ENCODE measurements at places on chromosomes 16 and 17. TPM values are rescaled to one million over a fixed set of nuclear protein-coding genes. Genes with fewer than 3 reads are reported as not detected.

Gene YPEL3
- 15.1 TPM for total RNA-seq

Gene SOCS1
- total RNA-seq: 161 TPM

Gene KIAA0513
- total RNA-seq: 12.9 TPM

Gene TPSG1
- total RNA-seq: not detected

Gene KRT28
- total RNA-seq: not detected

Gene SLFN13
- total RNA-seq: 32.2 TPM

Gene CHP2
- not detected for total RNA-seq

- no peak for DNase-seq
These were observed 285.7 kb upstream of the FOXF1 start for GRCh38 chr16:86224629-86225028.

GRCh38 chr17:68544111-68544915, 32.1 kb downstream of the PRKAR1A start:
- DNase-seq: no peak

DNA sequence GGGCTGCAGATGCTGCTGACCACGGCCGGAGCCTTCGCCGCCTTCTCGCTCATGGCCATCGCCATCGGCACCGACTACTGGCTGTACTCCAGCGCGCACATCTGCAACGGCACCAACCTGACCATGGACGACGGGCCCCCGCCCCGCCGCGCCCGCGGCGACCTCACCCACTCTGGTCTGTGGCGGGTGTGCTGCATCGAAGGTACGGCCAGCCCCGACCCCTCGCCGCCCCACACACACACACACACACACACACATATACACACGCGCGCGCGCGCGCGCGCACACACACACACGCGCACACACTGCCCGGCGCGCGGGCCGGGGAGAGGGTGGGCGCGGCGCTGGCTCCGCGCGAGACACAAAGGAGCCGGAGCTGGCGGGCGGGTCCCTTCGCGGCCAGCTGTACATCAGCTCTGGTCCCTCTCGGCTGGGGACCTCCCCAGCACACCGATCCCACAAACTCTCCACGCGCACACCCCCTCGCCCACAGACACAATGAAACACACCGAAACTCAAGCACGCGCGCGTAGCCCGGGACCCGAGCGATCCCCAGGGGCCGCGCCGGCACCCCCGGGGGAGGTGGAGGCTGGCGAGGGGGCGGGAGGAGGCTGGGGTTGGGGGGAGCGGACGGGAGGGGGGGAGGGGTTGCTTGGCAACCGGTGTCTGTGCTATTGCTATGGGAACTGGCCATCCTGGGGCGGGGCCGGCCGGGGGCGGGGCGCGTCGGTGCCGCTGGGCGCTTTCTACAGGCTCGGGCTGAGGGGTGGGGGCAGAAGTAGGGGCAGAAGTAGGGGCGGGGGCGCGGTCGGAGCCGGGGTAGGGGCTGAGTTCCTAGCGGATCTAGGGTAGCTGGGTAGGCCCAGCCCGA, 658 bp downstream of the CACNG4 start:
- no peak for DNase-seq

DNA sequence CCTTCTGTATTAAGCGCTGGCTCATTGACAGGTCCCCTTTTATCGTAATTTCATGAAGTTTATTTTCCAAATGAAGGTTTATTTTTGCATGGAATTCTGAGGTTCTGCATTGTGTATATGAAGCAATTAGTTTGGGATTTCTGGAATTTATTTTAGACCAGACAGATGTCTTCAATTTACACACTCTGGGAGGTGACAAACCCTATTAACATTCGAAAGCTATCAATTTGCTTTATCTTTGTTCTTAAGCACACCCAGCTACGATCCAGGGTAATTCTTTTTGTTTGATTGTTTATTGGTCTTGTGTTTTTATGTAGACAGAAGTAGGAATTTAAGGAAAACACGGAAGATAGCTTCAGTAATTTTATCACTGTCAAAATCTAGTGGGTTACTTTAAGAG, 264.6 kb downstream of the HS3ST3A1 start:
- DNase-seq: no peak

DNA sequence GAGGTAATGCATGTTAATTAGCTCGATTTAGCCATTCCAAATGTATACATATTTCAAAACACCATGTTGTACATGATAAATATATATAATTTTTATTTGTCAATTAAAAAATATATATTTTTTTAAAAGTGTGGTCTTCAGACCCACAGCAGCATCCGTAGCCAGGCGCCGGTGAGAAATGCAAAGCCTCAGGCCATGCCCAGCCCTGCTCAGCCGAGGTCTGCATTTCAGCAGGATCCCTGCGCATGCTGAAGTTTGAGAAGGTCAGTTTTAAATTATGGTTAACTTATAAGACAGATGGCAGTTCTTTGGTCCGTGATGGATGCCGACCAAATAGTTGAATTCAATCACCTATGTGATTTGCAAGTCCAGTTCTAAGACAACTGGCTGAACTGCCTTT, 28.0 kb upstream of the TBX2 start:
- DNase-seq: no peak

DNA sequence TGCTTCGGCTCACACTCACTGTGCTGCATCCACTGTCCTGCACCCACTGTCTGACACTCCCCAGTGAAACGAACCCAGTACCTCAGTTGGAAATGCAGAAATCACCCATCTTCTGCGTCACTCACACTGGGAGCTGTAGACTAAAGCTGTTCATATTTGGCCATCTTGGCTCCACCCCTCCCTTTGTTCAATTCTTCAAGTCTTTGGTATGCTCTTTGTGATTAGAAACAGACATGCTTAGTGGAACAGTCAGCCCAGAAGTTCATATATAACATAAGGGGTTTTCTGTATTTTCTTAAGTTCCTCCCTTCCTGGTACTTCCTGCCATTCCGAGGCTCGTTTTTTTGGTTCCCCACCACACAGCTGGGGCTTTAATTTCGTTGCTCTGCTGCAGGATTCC, 398.5 kb upstream of the DYNLRB2 start:
- DNase-seq: no peak

- no peak for DNase-seq
These were observed 1.3 kb downstream of the PRSS21 start for GRCh38 chr16:2818272-2818876.

- DNase-seq: no peak
These were observed 41.2 kb upstream of the HAPSTR1 start for GRCh38 chr16:9050102-9050830.

DNA sequence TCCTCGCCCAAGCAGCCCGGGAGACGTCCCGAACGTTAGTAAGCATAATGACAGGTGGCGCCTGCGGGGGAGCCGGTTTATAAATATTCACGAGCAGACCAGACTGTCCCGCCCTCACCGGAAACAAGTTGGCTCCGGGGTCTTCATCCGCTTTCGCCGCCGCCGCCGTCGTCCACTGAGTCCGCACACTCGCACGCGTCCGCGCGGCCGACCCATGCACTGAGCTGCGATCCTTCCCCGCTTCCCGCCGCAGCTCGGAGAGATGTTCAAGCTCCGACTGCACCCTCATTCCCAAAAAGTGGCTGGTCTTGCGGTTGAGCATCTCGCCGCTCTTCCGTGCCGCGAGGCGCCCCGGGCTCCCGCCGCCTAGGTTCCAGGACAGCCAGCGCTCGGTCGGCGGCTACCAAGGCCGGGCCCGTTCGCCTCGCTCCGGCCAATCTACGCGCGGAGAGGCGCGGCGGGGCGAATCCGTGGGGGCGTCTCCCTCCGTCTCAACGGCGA, 385 bp downstream of the CFAP119 start:
- DNase-seq: peak; percentile 17

- no peak for DNase-seq
These were observed 669 bp upstream of the CRISPLD2 start for GRCh38 chr16:84818989-84819643.

DNA sequence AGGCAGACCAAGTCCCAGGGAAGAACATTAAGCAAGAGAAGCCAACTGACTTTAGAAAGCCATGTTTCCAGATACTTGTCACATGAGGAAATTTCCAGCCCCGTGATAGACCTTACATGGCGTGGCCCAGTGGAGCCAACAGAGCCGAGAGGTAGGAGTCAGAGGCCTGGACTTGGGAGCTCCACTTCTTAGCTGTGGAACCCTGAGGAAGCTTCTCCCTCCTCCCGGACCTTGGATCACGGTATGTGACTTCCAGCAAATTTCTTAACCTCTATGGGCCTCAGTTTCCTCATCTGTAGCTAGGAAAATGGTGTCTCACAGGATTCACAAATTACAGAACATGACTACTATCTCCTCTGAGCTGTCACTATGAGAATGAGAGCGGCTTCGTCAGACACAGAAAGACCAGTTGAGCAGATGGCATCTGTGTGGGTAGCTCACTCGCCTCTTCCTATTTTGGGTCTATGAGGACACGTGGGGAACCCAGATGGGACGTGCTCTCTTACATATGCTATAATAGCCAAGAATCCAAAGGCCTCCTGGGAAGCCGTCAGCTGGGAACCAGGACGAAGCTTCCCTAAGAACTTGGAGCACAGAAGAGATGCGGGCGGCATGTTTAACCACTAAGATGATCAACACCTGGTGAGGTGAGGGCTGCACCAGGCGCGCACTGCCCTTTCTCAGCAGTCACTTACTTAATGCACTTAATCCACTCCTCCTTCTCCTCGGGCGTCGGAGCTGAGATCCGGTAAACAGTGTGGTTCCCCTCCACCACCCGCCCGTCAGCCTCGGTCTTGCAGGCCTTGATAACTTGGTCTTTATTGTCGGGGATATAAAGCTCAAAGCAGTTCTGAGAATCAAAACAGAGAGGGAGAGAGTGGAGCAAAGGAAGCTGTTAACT, 102.3 kb downstream of the CYTH1 start:
- DNase-seq: no peak

Measured in activated T-helper 1 cell treated with anti-CD3 and anti-CD28 coated beads, Interleukin-12 subunit alpha, Interleukin-12 subunit beta, Interleukin-2, Interleukin-4 antibody, amounts not matched to agents 30 ng/mL and 10 ng/mL and 1 ng/mL, durations not matched to agents 14 hours and 24 hours and 36 hours (primary cell).